ENCODE measurements at places on chromosomes 11 and 22.

DNA sequence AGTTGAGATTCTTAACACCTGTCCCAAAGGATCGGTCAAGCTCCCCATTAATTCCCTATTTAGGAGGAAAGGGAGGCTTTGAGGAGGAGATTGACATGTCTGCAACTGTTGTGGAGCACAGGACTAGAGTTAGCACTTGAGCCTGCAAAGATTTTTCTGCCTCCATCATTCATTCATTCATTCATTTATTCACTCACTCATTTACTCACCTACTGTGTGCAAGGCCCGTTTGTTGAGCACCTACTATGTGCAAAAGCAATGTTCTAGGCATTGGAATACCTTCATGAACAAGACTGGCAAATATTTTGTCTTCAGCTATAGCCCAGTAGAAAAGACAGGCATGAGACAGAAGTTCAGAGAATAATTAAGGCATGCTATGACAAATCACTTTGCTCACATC, 43.2 kb upstream of the CD82 start:
- DNase-seq = no peak

GRCh38 chr11:57315491-57315890, 9.3 kb downstream of the TNKS1BP1 start:
- peak; percentile 35 for DNase-seq

- peak; percentile 45 for DNase-seq
Observed at GRCh38 chr11:81007046-81007445, 1566.2 kb upstream of the TENM4 start.

DNA sequence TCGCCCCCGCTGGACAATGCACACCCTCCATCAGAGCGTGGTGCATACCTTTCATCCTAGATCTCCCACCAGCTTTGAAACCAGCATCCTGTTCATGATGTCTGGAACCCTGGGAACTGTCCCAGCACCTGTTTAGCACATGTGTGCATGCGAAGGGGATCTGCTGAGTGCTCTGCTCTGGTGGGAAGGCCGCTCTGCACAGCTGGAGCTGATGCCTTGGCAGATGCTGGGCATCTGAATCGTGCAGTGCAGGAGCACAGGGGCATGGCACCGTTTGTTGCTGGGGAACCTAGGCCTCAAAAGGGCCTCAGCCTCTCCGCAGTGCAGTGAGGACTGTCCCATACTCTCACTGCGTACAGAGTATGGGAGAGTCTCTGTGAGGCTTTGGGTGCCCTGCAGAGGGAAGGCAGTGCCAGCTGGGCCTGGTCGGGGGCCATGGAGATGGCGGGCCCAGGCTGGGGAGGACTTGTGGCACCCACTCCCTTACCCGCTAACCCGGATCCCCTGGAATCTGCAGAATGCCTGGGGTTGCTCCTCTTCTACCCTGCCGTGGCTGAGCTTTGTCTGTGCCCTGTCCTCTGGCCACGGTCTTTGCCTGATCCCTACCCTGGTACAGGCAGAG, 72.9 kb upstream of the ATXN10 start:
- no peak for DNase-seq

DNA sequence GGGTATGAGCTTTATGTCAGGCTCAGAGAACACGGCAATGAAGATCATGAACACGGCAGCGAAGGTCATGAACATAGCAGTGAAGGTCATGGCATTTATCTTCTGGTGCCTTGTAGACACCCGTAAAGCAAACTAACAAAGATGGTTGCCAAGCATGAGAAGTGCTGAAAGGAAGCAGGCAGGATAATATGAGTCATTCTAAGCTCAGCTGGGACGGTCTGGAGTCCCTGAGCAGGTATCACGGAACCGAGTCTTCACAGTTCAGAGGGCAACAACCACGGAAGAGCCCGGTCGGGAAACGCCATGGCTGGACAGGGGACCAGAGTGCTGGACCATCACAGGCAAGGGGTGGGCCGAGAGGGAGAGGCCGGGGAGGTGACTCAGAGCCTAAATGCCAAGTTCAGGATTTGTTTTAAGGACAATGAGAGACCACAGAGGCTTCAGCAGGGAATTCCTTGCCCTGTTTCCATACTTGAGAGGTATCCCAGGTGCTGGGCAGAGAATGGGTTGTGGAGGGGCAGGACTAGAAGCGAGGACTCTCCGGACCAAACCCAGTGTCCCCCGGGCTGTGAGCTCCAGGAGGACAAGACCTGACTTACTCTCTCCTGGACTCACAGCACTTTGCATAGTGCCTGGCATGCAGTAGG, 13.1 kb upstream of the MS4A10 start:
- DNase-seq = no peak

DNA sequence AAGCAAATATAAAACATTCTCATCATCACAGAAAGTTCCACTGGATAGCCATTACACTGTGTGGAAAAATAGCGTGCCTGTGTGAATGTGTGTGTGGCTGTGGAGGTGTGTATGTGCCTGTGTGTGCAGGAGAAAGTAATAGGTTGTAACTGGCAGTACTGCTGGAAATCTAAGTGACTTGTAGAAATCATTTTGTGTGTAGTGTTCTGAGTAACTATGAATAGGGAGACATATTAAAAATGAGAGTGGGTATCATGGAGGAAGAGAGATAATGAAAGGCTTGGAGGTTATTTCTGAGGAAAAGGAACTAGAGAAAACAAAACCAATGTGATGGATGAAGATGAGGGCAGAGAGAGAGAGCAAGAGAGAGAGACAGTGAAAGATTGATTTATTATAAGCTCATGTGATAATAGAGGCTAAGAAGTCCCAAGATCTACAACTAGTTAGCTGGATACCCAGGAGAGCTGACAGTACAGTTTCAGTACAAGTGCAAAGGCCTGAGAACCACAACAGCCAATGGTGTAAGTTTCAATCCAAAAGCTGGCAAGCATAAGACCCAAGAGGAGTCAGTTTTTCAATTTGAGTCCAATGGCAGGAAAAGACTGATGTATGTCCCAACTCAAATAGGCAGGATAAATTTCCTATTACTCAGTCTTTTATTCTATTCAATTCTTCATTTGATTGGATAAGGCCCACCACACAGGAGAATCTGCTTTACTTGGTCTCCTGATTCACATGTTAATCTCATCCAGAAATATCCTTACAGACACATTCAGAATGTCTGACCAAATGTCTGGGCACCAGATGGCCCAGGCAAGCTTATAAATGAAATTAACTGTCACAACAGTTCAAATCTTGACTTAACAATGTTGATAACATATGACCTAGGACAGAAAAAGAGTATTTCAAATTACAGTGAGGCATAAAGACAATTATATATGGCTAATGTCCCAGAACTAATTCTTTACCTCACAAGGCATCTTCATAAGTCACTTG, 14.9 kb downstream of the KBTBD3 start:
- DNase-seq = no peak

- no peak for DNase-seq
Observed at GRCh38 chr11:45674481-45675190, 9.2 kb upstream of the CHST1 start.

DNA sequence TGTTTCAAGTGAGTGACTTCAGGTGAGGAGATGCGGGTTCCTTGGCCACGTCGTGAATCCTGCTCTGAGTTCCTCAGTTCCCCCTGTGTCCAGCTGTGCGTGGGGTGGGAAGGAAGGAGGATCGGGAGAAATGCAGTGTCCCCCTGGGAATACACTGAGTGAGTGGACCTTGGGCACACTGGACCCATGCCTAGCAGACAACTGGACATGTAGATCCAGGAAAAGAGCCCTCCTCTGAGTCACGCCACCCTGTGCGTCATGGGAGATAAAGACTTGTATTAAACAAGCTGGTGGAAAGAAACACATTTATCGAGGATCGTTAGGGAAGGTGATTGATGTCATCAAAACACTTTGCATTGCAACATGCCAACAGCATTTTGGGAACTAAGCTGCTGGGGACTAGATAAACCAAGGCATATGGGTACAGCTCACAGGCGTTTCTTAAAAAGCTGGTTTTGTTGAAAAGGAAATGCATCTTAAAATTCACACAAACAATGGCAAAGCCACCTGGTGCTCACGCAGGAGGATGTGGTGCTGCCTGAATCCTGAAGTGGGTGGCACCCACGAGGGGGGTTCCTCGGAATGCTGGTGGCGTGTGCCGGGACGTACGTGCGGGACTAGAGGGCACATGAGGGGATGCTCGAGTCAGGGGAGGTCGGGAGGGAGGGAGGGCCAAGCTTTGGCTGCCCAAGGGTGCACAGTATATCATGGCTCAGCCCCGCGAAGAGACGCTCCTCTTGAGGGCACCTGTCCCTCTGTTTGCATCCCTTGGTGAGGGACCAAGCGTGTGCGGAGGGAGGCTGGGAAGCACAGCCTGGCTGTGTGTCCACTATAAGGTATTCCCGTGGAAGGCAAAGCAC, 303.5 kb downstream of the TBC1D22A start:
- peak; percentile 72 for DNase-seq

DNA sequence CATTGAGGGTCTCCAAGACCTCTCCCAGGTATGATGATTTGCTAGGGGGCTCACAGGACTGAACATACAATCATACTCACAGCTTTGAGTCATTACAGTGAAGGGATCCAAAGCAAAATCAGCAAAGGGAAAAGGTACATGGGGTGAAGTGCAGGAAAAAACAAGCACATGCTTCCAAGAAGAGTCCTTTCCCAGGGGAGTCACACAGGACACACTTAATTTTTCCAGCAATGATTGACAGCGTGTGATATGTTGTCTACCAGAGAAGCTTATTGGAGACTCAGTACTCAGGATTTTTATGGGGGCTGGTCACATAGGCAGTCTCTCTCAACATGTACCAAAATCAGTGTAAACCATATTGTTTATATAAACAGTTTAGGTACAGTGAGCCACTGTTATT, 25.3 kb downstream of the CUL5 start:
- no peak for DNase-seq

DNA sequence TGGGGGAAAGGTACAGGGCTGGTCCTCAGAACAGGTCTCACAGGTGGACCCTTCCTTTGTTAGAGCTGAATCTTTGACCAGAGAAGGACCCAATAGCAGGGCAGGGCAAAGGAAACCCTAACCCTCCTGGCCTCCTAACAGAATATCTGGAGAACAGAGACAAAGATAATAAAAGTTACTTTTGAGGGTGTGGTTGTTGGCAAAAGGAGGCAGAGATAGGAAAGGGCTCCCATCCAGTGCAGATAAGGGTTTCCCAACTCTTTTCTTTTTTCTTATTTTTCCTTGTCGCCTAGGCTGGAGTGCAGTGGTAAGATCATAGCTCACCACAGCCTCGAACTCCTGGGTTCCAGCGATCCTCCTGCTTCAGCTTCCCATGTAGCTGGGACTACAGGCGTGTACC, 11.9 kb downstream of the PCSK7 start:
- DNase-seq = no peak

All from astrocyte of the hippocampus (primary cell).